ENCODE measurements at places on chromosomes 16 and 17.

GRCh38 chr17:8292639-8293395 lies 2.4 kb downstream of the SLC25A35 start:
- no peak for DNase-seq

DNA sequence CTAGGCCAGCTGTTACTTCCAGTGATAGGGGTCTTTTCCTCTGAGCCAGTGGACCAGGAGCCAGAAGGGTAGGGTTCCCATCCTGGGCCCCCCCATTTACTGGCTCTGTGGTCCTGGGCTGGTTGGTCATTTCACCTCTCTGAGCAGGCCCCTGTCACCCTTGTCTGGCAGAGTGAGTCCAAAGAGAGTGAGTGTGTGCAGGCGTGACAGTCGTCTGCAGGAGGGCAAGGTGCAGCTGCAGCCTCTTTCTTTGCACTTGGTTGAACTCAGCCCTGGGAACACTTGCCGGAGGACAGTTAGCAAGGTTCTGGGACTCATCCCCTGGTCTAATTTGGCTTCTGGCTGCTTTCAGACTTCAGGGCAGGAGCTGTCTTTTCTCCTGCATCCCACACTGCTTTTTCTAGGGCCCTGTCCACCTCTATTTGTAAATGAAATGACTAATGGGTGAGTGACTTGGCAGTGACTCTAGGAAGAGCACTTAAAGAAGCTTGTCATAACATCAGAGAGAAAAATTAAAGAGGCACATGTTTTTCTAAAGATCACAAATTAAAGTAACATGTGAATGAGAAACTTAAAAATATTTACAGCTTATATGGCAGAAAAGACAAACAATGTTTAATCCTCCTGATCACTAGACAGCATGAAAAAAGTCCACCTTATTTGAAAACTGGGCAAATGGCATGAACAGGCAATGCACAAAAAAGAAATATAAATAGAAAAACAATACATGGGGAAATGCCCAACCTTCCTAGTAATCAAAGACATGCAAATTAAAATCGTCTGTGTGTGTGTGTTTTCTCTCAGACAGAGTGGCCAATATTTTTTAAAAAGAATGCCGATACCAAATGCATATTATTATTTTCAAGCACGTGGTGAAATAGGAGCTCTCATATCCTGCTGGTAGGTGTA lies 137.5 kb downstream of the NTN1 start:
- DNase-seq: no peak

DNA sequence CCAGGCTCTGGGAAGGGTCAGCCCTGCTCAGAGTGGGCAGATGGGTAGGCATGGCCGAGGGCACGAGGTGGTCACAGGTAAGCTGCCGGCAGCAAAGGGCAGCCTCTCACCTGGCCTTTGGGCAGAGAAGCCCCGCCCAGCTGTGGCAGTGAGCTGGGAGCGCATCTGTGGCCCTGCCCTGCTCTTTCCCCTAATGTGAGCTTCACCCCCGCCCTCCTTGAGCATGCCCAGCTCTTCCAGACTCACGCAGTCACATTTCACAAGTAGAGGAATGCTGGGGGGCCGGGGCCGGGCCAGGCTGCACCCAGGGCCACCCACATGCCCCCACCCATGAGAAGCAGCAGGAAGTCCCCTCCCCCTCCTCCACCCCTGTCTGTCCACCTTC lies 40.7 kb upstream of the SLC38A10 start:
- no peak for DNase-seq

DNA sequence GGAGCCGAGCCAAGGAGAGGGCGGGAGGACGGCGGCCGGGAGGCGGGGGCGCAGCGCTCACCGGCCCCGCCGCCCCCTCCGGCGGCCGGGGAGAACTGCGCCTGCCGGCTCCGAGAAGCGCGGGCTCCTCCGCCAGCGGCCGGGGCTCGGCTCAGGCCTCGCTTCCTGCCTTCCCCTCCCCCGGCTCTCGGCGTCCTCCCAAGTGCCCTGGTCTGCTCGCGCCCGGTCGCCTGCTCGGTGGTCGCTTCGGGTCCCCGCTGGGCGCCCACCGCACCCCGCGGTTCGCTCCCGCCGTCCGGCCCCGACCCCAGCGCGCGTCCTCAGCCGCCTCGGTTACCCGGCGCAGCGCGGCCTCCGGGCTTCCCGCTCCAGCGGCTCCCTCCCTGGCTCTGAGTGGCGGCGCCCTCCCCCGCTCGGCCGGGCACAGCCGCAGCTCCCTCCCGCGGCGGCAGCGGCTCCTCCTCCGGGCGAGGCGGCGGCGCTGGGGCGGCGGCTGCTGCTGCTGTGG lies 313 bp downstream of the UBTF start:
- peak; percentile 81 for DNase-seq

Measured in hematopoietic multipotent progenitor cell treated with erythropoietin and hydrocortisone succinate and interleukin-3 and kit ligand, for 17 days (in vitro differentiated cells).